ENCODE measurements at places on chromosomes 6 and 20. TPM values are rescaled to one million over a fixed set of nuclear protein-coding genes. Genes with fewer than 3 reads are reported as not detected.

DNA sequence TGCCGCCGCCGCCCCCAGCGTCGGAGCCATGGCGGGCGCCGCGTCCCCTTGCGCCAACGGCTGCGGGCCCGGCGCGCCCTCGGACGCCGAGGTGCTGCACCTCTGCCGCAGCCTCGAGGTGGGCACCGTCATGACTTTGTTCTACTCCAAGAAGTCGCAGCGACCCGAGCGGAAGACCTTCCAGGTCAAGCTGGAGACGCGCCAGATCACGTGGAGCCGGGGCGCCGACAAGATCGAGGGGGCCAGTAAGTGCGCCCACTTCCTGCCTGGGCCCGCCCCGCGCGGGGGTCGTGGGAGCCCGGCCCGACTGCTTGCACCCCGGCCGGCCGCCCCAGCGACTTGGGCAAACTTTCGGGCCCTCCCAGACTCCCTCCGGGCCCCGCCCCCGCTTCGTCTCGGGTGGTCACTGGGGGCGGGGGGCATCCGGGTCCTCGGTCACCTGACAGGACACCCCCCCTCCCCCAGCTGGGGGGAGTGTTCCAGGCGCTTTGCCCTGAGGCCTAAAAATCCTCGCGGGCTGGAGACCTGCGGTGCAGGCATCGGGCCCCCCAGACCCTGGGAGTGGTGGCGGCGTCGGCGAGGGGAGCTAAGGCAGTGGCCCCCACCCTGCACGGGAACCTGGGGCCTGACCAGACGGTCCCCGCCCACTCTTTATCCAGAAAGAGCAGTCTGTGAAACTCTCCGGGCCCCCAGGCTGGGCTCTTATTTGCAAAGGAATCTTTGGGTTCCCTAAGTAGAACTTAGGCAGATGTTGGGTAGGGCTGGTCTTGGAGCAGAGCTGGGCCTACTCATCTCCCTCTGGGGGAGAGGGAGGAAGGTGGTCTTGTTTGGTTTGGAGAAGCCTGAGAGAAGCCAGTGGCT lies 501 bp downstream of the PLCG1 start:
- peak; percentile 89 for DNase-seq

The ADGB gene
- total RNA-seq, result not detected

DNA sequence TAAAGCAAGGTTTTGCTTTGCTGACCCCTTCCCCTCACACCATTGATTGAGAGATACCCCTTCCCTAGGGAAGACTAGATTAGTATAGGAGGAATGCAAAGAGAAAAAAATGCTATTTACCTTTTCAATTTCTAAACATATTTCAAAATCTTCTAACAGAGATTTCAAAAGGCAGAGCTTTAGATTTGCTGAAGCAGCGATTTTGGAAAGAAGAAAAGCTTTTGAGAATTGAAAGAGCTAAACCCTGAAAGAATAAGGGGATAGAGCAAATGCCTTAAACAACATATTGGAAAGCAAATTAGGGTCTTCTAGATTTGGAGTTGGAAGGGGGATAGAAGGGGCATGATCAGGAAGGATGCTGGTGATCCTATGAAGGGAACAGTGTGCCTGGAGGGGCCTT lies 46.5 kb upstream of the KLHL31 start:
- DNase-seq, result no peak

DNA sequence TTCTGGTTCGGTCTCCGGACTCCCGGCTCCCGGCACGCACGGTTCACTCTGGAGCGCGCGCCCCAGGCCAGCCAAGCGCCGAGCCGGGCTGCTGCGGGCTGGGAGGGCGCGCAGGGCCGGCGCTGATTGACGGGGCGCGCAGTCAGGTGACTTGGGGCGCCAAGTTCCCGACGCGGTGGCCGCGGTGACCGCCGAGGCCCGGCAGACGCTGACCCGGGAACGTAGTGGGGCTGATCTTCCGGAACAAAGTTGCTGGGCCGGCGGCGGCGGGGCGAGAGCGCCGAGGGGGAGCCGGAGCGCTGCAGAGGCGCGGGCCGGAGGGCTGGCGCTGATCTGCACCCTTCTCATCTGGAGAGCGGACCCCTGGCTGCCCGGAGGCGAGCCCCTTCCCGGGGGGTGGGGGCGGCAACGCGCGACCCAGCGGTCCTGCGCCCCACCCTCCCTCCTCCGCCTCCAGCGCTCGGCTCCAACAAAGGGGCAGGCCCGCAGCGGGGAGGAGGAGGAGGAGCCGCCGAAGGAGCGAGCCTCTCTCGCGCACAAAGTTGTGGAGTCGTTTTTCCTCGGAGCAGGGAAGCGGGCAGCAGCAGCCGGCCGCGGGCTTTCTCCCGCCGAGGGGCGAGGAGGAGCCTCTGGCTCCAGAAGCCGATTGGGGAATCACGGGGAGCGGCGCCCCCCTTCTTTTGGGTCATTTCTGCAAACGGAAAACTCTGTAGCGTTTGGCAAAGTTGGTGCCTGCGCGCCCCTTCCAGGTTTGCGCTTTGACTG lies at the start of gene UTRN:
Gene UTRN, plus strand, starts transcription at position 553 of the 765 bp plus-strand sequence. CDS start 6,494 bp downstream, outside the sequence.
- DNase-seq, result peak; percentile 86

The MTFR2 gene
- total RNA-seq, result 4.7 TPM

The KHDRBS2 gene
- not detected for total RNA-seq

DNA sequence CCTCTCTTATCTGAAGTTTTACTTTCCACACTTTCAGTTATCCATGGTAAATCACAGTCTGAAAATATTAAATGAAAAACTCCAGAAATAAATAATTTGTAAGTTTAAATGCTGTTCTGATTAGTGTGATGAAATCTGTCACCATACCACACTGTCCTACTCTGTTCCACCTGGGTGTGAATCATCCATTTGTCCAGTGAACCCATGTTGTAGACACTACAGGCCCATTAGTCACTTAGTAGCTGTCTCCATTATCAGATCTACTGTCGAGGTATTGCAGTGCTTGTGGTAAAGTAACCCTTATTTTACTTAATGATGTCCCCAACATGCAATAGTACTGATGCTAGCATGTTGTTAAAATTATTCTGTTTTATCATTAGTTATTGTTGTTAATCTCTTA lies 29.2 kb upstream of the MMS22L start:
- no peak for DNase-seq

DNA sequence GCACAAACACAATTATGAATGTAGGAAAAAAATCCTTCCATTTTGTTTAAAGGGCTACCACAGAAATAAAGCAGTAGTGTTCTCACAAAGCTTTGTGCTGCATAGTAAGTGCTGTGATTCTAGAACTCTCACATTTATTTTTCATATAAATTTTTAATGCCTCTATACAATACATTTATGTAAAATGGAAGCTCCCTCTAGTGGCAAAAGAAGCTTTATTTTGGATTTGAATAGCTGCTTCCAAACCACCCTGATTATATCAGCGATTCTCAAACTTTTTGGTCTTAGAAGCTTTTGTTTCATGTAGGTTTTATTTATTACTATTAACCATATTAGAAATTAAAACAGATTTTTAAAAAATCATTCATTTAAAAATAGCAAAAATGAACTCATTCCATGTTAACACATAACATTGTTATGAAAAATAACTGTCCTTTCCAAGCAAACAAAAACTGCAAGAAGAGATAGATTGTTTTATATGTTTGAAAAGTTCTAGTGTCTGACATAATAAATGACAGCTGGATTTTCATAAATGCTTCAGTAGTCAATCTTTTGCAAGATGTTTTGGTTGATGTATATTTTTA lies 38.4 kb downstream of the HS3ST5 start:
- DNase-seq, result no peak

GRCh38 chr6:91483415-91484105 lies 896.7 kb upstream of the MAP3K7 start:
- no peak for DNase-seq

The DEFB123 gene
- not detected for total RNA-seq

The COL20A1 gene
- not detected for total RNA-seq

DNA sequence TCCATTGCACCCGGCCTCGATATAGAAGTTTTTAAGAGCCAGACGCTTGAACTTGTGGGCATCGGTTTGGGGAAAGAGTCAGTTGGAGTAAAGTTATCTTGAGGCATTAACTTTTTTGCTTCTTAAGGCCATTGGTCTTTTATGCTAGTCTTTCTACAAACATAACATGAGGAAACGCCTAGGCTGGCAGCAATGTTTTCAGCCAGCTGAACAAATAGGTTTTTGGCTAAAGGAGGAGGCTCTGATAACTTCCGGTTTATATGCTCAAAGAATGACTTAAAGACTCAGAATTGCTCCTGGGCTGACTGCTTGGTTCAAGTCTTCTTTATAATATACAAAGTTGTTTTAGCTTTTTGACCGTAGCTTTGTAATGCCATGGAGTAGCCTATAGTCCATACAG lies 46.2 kb downstream of the HLA-C start:
- DNase-seq, result no peak

DNA sequence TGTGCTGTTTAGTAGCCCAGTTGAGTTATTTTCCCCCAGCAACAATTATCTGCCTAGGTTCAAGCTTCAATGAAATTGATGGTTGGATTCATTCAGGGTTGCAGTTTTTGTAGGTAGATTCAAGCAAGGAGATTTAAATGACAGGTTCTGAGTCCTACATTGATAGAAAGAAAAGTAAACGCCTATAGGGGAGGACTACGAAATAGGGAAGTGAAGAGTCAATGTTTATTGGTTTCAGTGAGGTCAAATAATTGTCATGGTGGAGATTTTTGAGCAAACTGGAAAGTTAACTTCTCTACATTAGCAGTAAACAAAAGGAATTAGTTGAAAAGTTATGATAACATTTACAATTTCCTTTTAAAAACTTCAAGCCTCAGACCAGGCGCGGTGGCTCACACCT lies 734 bp upstream of the WFDC13 start:
- no peak for DNase-seq

- no peak for DNase-seq
Observed at GRCh38 chr20:2747676-2748235, 52.7 kb downstream of the CPXM1 start.

The PTK6 gene
- total RNA-seq, result 70.6 TPM

The LPIN3 gene
- 213 TPM for total RNA-seq

GRCh38 chr6:39441301-39441700 lies 118.8 kb upstream of the KCNK16 start:
- DNase-seq, result no peak

GRCh38 chr6:169337886-169338445 lies 84.3 kb upstream of the THBS2 start:
- no peak for DNase-seq

The PKIB gene
- 9.0 TPM for total RNA-seq

GRCh38 chr6:53476964-53477363 lies 67.9 kb downstream of the GCLC start:
- no peak for DNase-seq

GRCh38 chr6:43368259-43369160 lies 937 bp downstream of the ZNF318 start:
- DNase-seq, result no peak

GRCh38 chr6:44062771-44063560 lies 64.3 kb downstream of the MRPL14 start:
- DNase-seq, result no peak

The SPATA2 gene
- 8.8 TPM for total RNA-seq

GRCh38 chr6:56475736-56476457 lies 166.8 kb downstream of the DST start:
- DNase-seq, result no peak

DNA sequence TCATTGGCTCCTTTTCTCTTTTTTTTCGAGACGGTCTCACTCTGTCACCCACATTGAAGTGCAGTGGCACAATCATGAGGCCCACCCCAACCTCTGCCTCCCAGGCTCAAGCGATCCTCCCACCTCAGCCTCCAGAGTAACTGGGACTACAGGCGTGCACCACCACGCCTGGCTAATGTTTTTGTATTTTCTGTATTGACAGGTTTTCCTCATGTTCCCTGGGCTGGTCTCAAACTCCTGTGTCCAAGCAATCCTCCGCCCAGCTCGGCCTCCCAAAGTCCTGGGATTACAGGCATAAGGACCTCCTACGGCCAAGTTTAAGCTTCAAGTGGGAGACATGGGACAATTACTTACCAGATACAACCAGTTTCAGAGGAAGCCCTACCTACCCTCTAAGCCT lies 9.4 kb upstream of the POU5F1 start:
- DNase-seq, result no peak

The TCEA2 gene
- 15.6 TPM for total RNA-seq

The PARD6B gene
- total RNA-seq, result 7.6 TPM

DNA sequence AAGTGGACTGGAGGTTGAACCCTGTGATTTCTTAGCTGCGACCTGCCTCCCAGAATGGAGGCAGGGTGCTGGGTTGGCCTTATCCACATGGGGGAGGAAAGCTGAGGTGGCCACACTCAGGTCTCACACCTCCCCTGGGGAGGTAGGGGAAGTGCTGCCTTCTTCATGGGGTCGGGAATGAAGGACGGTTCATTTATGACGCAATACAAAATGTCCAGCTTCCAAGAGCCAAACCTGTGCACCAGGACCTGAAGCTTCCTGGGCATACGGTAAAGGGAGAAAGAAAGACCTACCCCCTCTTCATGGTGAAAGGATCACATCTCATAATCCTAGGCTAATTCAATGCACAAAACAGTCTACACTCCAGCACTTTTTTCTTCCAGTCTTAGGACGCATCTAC lies 150.6 kb upstream of the CDYL start:
- DNase-seq, result no peak

The DEFB132 gene
- not detected for total RNA-seq

GRCh38 chr6:134172706-134173365 lies 120.4 kb upstream of the SLC2A12 start:
- no peak for DNase-seq

The OR2J3 gene
- total RNA-seq, result not detected

The CALHM4 gene
- 2.6 TPM for total RNA-seq

GRCh38 chr20:62723351-62723750 lies 14.7 kb downstream of the NTSR1 start:
- no peak for DNase-seq

GRCh38 chr6:168171673-168172353 lies 92.8 kb upstream of the FRMD1 start:
- DNase-seq, result no peak

GRCh38 chr6:10425975-10426780 lies 11.3 kb upstream of the TFAP2A start:
- no peak for DNase-seq

DNA sequence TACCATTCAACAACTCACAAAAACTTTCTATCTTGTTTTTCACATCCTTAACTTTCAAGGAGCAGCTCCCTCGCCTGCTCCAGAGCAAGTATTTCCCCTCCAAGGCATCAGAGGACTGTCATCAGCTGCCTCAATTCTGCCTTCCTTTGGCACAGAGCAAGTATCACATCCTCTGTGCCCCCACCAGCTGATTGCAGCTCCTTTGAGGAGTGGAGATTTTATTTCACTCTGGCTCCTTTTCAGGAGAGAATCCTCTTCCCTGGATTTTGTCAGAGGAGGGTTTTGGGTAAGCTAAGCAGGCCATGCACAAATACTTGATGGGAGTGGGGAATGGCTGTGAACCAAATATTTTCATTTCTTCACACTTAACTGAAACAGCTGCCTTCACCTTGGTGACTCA lies 610.5 kb upstream of the FLRT3 start:
- DNase-seq, result no peak

DNA sequence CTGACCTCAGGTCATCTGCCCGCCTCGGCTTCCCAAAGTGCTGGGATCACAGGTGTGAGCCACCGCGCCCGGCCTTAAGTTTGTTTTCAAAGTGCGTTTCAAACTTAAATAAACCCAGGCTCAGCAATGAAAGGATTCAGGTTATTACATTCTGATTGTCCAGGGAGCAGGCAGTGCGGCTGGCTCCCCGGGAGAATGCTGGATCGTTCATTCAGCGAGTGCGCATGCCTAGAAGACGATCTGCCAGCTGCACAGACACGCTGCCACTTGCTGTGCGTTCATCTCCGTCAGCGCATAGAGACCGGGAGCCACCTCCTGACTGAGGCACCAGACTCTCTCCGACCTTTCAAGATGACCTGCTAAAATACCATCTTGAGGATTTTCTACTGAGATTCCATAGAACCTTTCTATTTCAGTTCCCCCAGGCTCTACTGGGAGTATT lies 163.9 kb upstream of the ZNF217 start:
- no peak for DNase-seq
